Right hindlimb (tissue), 1 donor: ENCODE measurements at places on chromosomes 4 and X.

- DNase-seq: no peak
Measured at GRCh38 chr4:115454228-115454627, 340.8 kb upstream of the NDST4 start.

DNA sequence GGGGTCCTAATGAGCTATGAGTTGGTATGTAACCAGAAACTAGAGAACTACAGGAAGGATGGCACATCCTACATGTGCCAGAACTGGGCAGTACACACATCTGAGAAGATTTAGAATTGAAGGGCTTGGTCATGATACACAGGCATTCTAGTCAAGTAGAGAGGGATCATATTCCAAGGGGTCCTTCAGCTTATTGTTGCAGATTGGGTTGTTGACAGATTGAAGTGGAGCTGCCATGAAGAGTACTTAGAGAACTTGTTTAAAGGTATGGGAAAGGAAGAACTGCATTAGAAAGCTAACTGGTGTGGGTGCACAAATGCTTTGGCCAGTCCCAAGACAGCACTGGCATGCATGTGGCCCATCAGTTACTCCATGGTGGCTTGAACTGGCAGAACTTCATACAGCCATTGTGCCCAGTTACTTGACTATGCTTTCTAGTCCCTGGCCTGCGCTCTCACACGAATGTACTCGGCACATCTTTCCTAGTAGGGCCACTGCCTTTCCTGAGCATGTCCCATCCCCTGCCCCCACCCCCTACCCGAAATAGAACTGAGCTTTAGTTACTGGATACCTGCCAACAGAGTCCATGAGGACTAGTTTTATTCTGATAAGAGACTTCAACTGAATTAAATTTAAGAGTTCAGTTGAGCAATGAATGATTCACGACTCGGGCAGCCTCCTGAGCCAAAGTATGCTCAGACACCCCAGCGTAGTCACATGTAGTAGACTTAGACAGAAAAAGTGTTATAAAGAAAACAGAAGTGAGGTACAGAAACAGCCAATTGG, 64.0 kb downstream of the CCNG2 start:
- DNase-seq: peak; percentile 29

DNA sequence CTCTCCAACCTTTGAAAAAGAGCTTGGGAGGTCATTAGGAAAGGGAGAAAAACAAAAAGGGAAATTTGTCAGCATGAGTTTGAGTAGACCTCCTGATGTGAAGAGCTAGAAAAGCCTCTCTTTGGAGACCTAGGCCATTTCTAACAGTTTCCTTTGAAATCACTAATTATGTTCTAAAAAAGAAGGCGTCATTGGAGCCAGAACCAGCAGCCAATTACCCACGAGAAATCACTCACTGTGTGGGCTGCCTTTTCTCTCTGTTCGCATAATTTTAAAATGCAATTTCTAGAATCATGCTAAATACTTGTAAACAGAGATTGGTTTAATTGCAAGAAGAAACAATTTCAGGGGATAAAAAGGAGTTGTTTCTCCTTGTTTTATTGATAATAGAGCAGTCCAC, 246.3 kb upstream of the GATB start:
- DNase-seq: no peak

- DNase-seq: no peak
Measured at GRCh38 chr4:89992744-89993143, 98.1 kb downstream of the MMRN1 start.

GRCh38 chr4:36288731-36289426, 7.5 kb downstream of the DTHD1 start:
- DNase-seq: no peak

GRCh38 chr4:85772470-85772869, 297.5 kb downstream of the ARHGAP24 start:
- no peak for DNase-seq

DNA sequence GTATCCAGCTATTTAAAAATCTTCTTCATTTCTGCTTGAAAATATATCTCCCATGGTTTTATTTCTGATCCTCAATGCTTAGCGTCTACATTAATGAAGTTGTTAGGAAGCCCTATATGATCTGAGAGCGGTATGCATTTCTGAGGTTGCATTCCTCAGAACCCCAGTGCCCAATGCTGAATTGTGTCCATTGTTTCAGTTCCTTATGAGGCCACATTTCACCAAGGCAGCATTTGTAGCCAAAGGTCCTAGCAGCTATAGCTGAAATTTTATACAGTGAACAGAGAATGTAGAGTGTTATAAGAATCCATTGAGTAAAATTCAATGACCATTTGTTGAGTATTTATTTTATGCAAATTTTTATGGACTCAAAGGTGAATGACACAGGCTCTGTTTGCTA, 209.5 kb downstream of the PCDH7 start:
- no peak for DNase-seq

- DNase-seq: no peak
Measured at GRCh38 chr4:72432282-72432681, 136.7 kb downstream of the ADAMTS3 start.

- DNase-seq: no peak
Measured at GRCh38 chr4:26386386-26386785, 65.6 kb downstream of the RBPJ start.

GRCh38 chr4:180827232-180828009, 1415.8 kb upstream of the TENM3 start:
- peak; percentile 24 for DNase-seq

DNA sequence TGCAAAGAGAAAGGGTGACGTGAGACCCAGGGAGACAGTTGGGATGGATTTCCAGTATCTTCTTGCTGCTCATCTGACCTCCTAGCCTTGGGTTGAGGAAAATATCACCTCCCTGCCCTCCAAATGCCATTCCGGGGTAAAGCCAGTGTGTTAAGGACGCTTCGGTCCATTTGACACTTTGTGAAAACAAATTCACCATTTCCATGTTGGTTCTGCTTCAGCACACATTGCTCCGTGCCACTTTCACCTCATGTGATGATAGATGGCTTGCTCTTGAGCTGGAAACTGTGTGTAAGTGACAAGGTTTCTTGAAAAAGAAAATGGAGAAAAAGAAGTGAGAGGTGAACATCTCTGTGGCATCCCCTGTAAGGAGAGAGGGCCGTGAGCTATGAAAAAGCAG, 256.1 kb upstream of the PGRMC2 start:
- no peak for DNase-seq
